ENCODE measurements at places on chromosomes 7 and 10.

DNA sequence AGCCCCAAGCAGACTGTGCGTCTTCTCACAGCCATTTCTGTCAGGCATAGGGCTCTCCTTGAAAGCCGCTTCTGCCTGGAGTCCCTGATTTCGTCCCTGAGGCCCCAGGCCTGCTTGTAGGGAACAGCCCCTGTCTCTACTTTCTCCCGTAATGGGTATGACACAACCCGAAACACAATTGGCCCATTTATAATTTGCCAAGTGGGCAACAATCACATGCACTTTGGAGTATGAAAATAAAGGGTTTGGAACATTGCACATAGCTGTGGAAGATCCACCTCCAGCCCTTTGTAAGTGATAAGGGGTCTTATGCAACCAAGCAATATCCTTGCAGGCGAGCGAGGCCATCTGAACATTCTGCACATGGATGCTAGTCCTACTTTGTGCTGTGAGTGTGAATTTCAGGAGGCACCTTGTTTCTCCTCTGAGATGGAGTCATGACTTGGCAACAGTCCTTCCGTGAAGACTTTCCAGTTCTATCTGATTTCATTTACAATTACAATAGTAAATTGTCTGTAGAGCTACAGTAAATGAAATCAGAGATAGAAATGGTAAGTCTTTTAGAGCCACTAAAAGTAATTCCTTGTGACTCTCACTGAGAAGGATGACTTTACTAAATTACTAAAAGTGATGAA lies 141.5 kb downstream of the CUBN start:
- no peak for DNase-seq

DNA sequence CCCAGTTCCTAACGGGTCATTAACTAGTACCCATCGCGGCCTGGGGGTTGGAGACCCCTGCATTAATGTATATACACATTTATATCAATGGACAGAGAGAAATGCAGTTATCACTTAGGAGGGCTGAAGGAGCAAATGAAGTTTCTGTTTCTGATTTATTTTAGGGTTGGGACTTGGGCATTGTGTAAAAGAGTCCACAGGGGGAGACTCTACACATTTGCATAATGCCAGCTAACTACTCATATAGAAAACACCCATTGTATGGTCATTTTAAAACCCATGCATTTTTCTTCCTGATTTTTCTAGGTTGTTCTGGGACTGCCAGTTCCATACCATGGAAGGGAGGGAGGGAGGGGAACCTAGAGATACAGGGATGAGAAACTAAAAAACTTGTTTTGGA lies 23.5 kb downstream of the BCCIP start:
- DNase-seq: no peak

DNA sequence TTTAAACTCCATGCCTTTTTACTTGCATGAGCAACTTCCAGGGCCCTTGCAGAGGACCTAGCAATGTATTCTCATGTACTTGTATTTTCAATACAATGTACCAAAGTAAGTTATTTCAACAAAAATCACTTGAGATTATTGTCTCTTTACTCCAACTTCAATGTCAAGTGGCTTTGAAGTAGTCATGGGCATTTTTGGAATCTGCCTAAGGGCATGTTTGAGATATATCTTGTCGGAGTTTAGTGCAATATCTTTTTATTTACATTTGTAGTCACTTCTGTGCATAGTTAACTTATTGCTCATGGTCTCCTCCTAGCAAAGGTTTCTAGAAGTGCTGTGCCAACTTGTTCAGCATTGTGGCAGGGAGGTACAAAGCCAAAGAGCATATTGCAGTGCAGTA lies 508.7 kb upstream of the SEMA3D start:
- DNase-seq: peak; percentile 69

DNA sequence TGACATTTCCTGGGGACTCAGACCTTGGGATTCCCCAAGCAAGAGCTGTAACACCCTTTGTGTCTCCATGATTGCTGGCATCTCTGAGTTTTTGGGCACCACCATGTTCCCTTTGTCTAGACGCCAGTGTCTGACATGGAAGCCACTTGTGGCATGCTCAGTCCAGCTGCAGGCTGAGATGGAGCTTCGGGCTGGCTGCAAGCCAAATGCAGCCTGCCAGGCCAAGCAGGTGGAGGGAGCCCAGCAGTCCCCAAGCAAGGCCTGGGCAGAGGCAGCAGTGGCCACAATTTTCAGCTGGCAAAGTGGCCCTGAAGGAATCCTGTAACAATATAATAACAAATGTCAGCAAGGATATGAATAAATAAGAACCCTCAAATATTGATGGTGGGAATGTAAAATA lies 86.2 kb upstream of the ABCB5 start:
- peak; percentile 53 for DNase-seq

DNA sequence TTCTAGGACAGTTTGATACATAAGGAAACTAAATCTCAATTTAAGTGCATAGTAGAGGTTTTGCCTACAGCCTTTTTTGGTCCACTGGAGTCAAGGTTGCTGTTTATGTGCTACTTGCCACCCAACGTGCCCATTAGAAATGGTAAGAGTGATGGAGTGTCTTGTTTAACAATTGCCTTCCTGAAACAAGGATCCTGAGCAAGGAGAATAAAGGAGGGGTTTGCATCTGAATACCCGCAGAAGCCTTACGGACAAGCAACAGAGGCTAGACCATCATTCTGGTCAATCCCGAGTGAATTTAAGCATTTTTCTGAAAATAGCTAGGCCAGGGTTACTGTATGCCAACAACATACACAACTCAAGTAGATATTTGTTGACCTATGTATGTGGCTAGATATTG lies 63.6 kb downstream of the MARCHF5 start:
- DNase-seq: no peak

- peak; percentile 49 for DNase-seq
Observed at GRCh38 chr10:128859738-128860386, 607.2 kb upstream of the MGMT start.

DNA sequence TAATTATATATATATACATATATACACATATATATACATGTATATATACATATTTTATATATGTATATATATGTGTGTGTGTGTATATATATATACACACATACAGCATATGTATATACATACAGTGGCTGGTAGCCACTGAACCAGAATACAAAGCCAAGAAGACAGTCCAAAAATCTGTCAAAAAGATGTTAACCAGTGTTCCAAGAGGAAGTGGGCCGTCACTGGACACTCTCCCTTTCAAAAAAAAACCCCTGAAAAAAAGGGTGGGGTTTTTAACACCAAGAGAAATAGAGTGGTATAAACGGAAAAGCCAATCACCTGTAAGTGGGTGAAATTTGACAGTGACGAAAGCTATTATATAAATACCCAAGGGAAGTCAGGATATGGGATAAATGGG lies 31.1 kb upstream of the C1GALT1 start:
- DNase-seq: no peak

GRCh38 chr10:48468866-48469511 lies 135.9 kb downstream of the ARHGAP22 start:
- DNase-seq: no peak

GRCh38 chr10:102065561-102066398 lies 631 bp downstream of the HPS6 start:
- peak; percentile 70 for DNase-seq

- no peak for DNase-seq
Observed at GRCh38 chr10:12509794-12510100, 160.4 kb downstream of the CAMK1D start.

DNA sequence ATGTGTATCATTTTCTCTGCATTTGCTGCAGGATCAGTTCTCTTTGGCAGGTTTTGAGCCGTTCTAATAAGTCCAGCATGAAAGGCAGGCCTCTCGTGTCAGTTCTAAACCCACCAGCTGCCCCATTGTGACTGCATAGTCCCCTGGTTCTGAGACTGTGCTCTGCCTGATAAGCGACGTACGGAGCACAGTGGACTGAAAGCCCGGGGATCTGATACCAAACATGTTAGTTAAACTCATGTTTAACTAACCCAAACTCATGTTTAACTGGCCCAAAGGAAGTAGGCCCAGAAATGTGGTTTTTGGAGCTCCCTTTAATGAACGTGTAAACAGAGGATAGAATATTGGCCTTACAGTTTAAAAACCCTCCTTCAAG lies 98.0 kb upstream of the PDCD4 start:
- DNase-seq: no peak

DNA sequence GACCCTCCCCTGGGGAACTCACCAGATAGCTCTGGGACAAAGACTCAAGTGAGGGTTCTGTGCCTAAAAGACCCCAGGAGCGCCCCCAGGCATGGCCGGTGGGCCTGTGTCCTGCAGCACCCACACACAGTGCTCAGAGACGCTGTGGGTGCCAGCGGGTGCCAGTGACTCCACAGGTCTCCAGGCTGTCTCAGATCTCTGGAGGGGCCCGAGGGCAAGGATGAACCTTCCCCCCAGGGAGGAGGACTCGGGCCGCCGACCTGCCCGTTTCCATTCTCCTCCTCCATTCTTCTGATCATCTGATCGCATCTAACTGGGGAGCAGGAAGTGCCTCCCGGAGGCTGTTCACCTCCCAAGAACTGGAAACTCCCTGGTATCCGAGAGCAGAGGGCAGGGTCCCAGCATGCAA lies 980 bp downstream of the ADAM8 start:
- DNase-seq: peak; percentile 29

- no peak for DNase-seq
Observed at GRCh38 chr10:77264107-77264506, 373.5 kb downstream of the KCNMA1 start.

DNA sequence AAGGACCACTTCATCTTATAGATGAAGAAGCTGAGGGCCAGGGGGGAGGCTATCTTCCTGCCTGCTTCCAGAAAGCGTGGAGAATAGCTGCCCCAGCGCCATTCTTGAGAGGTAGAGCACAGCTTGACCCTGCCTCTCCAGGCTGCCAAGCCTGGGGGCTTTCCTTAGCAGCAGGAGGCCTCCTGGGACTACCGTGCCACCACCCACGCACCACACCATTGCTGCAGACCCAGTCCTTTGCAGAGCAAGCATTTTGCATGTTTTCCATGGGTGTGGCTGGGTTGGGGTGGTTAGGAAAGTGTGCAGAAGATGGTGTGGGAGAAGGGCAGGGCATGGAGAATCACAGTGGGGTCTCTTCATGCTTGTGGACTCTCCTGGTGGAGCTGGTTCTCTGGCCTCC lies 64.9 kb downstream of the TBXAS1 start:
- no peak for DNase-seq
